ENCODE measurements at places on chromosomes 4 and X.

- no peak for DNase-seq
These were observed 46.3 kb upstream of the PCDH10 start for GRCh38 chr4:133102612-133103409.

GRCh38 chr4:87241336-87241735, 20.9 kb upstream of the KLHL8 start:
- no peak for DNase-seq

DNA sequence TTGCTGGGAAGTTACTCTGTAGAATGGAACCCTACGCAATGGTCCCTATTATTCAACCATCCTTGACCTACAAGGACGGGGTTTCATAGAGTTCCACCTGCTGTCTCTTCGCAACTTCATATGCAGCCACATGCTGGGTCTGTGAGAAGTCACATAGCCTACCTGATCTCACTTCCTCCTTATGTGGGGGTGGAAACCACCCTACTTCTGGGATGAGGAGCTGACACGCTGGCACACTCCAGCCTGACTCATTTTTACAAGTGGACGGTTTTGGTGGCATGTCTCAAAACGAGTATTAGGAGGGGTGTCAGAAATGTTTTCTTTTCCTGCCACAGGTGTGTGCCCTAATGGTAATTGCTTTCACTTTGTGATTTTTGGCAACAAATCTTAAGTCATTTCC, 36.8 kb upstream of the ARSD start:
- no peak for DNase-seq

- peak; percentile 26 for DNase-seq
These were observed 149.2 kb downstream of the STK32B start for GRCh38 chr4:5200513-5200912.

DNA sequence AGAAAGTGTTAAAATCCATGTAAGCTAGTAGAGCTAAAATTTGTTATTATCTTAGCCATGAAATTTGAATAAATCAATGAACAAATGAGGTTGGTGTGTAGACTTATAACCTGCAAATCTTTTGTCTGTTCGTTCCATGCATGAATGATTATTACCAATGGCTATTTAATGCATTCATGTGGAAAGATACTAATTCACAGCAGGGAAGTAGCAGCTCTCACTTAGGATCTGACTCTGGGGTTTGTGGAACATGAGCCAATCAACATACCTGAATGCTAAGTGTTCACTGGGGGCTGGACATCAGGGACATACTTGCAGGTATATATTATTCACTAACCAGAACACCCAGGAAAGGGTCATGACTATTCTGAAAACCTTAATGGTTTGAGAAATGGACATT, 444.1 kb downstream of the STIM2 start:
- no peak for DNase-seq
